MG63 (cell line): ENCODE measurements at places on chromosomes 2 and 18.

- no peak for DNase-seq
These were observed 119.3 kb upstream of the IL1R2 start for GRCh38 chr2:101872480-101872879.

- no peak for DNase-seq
These were observed 398.7 kb upstream of the SALL3 start for GRCh38 chr18:78580835-78581339.

GRCh38 chr18:79905993-79906392 lies 45.5 kb downstream of the SLC66A2 start:
- no peak for DNase-seq

- no peak for DNase-seq
These were observed 255.5 kb downstream of the RNF152 start for GRCh38 chr18:61637319-61637718.

DNA sequence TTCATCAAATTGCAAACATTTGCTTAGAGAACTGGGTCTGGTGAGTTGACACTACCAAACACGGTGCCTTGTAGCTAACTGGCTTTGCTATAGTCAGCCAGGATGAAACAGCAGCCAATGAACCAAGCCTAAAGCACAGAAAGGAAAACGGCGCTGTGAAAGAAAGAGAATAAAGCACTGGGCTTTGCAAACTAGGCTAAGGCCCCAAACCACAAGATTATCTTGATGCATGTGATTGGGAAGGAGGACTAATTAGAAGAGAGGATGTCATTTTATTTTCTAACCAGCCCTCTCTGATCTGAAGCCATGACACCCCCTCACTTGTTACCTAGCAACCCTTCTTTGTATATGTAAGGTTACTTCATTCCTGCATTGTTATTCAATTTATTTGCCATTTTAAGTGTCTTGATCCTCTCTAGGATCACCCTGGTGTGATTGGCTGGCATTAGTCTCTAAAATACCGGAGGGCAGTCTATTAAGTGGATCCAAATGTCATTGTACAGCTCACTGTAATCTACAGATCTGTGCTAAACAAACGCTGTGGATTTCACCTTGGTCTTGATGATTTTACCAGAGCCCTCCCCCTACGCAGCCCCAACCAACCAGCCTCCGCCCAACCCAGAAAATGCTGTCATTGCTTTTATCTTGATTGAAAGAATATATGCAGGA lies 395.4 kb upstream of the ACVR2A start:
- no peak for DNase-seq

DNA sequence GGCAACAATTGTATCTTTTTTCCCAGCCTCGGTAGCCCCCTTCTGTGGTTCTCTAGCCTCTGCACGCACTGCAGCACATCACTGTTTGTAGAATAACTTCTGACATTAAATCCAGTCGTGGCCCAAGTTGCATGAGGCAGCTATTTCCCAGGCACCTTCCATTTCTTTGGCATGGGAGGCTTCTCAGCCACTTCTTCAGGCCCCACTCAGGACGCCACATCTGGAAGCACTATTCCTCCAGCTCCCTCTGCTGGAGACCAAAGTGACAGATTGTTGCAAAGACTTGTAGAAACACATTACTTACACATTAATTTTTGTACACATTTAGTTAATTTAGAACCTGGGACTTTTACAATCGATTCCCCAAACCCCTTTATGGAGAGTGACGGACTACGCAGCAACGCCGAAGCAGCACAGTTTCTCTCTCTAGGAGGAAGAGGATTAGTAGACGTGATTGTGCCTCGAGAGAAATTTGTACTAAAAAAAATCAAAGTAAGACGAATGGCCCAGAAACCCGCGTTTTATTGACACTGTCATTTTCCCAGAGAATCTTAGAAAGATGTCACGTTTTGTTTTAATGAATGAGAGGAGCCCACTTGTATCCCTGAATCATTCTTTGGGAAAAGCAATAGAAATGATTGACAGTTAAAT lies 57.8 kb upstream of the RGPD5 start:
- DNase-seq: peak; percentile 54

GRCh38 chr2:134737671-134738070 lies 18.9 kb upstream of the TMEM163 start:
- no peak for DNase-seq
